ENCODE measurements at places on chromosomes 11 and 22.

DNA sequence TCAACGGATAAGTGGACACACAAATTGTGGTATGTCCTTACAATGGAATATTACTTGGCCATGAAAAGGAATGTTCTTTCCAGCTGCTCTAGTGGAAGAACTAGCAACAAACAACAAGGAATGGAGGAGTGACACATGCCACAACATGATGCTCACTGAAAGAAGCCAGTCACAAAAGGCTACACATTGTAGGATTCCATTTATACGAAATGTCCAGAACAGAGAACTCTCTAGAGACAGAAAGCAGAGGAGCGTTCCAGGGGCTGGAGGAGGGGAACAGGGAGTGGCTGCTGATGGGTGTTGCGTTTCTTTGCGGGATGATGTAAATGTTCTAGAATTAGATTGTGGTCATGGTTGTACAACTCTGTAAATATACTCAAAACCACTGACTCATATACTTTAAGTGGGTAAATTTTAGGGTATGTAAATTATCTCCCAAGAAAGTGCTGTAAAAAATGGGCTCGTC is 32.4 kb upstream of the PDGFB start:
- DNase-seq = no peak

GRCh38 chr22:47806894-47807293 is 1044.4 kb downstream of the TBC1D22A start:
- DNase-seq = no peak

DNA sequence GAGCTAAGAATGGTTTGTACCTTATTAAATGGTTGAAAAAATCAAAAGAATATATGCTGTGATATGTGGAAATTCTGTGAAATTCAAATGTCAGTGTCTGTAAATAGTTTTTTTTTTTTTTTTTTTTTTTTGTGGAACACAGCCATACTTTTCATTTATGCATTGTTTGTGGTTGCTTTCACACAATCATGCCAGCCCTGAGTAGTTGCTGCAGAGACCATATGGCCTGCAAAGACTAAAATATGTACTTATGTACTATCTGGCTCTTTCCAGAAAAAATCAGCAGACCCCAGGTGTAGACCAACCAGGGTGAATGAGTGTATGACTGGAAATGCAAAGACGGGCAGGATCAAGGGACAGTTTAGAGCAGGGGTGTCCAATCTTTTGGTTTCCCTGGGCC is 98.3 kb downstream of the PTPRJ start:
- no peak for DNase-seq

GRCh38 chr11:9639099-9639498 is 24.8 kb upstream of the SWAP70 start:
- no peak for DNase-seq

- DNase-seq = no peak
Observed at GRCh38 chr11:109089144-109089543, 332.8 kb upstream of the C11orf87 start.

GRCh38 chr11:725624-726202 is 19.7 kb downstream of the EPS8L2 start:
- no peak for DNase-seq

GRCh38 chr22:24871611-24872205 is 65.7 kb downstream of the SGSM1 start:
- DNase-seq = no peak

All from T1000 (cell line).